Activated CD4-positive, alpha-beta T cell treated with anti-CD3 and anti-CD28 coated beads, Interleukin-2, amount 10 ng/mL, durations not matched to agents 7 days and 5 days (primary cell): ENCODE measurements at places on chromosomes 16 and 17. TPM values are rescaled to one million over a fixed set of nuclear protein-coding genes. Genes with fewer than 3 reads are reported as not detected.

Gene SULT1A2
- 0.27 TPM for total RNA-seq

Gene ABCA9
- 0.22 TPM for total RNA-seq

Gene ZNF200
- 11.7 TPM for total RNA-seq

Gene CDH1
- 0.06 TPM for total RNA-seq

Gene OR4D1
- total RNA-seq, result 0.54 TPM

Gene C16orf96
- 0.22 TPM for total RNA-seq

Gene CACNA1H
- 3.6 TPM for total RNA-seq
